Stimulated activated CD8-positive, alpha-beta memory T cell treated with anti-CD3 and anti-CD28 coated beads, Interleukin-2, amount 100 ng/mL, for 1 hour (primary cell): ENCODE measurements at places on chromosomes 1 and 21.

DNA sequence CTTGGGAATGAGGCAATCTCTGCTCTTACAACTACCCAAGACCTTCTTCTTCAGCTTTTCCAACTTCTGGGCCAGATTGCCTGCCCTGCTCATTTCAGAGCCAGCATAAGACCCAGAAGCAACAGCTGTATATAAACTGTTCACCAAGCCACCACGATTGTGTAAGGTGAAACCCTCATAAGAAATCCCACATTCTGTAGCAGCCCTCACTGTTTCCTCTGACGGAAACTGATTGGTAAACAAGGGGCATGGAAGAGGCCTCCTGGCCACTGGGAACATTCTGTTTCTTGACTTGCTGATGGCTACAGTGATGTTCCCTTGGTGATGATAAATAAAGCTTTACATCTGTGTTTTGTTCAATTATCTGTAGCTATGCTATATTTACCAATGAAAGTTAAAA, 39.7 kb upstream of the EXO1 start:
- no peak for DNase-seq

DNA sequence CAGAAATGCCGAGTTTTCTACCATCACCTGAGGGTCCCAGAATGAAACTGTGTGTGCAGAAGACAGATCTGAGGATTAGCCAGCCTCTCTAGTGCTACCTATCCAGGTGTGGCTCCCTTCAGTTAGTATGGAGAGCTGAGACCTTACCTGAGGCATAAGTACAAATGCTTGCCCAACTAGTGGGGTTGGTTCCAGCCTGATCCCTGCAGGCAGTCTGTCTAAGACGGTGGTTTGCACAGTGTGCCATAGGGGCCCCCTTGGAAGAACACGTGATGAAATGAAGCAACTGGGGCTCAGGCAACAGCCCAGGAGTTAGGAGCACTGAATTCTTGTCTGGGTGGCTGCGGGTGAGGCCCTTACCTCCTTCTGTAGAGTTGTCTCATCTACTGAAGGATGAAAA, 15.6 kb downstream of the S100A7A start:
- DNase-seq: no peak

GRCh38 chr1:116525440-116525839, 45.4 kb downstream of the CD58 start:
- DNase-seq: no peak

GRCh38 chr1:178938101-178938958, 67.5 kb upstream of the ANGPTL1 start:
- no peak for DNase-seq

DNA sequence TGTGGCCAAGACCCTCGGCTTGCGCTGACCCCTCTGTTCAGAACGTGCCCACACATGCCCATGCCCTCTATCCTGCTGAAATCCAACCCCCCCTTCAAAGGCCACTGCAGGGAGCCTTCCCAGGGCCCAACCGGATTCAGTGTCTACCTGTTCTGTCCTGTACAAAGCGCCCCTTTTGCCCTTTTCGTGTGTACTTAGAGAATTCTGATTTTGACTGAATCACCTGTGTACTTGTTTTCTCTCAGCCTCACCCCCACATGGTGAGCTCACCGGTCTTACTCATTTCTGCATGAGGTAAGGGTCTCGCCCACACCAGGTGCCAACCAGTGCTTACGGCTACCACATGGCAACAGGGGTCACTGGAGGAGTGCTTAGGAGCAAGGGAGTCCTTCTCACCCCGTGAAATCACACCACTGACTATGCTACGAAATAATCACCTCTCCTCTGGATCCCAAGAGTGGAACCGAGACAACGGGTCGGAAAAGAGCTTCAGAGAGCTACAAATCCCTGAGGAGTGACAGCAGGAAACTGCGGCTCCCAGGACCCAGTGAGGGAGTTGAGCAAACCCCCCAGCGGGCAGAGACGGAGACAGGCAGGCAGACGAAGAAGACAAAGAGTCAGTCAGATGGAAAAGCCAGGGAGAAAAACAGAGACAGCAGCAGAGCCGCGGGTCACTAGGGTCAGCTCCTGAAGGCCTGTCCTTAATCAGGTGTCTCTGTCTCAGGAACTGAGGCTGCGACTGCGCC, 2.1 kb upstream of the S100A2 start:
- DNase-seq: no peak

GRCh38 chr1:201370500-201370899, 7.0 kb downstream of the TNNT2 start:
- no peak for DNase-seq
